ENCODE measurements at places on chromosomes 4 and X.

- no peak for DNase-seq
Observed at GRCh38 chr4:8649631-8650361, 57.2 kb downstream of the CPZ start.

GRCh38 chr4:3286335-3287175, 6.3 kb upstream of the RGS12 start:
- DNase-seq, result no peak

DNA sequence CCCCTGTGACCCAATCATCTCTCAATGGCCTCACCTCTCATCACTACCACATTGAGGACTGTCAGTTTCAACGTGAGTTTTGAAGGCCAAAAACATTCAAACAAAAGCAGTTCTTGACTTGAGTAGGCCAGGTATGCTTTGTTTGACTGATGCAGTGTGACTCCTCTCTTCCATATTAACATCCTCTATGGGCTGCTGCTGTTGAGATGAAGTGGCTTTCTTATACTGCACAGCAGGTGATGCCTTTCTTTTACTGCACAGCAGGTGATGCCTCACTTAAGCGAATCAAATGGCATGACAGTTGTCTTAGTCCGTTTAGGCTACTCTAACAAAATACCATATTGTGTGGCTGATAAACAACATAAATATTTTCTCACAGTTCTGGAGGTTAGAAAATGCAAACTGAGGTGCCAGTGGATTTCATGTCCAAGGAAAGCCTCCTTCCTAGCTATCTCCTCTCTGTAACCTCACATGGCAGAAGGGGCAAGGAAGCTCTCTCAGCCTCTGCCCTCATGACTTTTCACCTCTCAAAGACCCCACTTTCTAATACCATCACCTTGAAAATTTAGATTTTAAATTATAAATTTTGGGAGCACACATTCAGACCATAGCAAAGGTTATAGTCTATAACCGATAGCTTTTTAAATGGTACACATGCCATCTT, 2267.9 kb upstream of the AGA start:
- no peak for DNase-seq

DNA sequence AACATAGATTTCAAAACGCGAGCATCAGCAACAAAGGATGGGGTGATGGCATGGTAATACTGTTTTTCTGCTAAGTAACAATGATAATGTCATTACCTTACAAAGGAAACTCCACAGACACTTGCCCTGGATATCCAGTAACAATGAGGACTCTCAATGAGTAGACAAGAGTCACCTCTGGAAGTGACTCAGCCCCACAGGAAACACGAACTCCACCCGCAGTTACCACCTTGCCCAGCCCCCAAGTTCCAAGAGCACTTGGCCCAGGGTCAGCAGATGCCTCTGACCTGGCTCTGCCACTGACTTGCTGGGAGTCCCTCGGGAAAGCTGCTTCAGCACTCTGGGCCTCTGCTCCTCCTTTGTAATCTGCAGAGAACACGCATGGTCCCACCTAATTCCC, 110.3 kb upstream of the MAP3K15 start:
- DNase-seq, result no peak

DNA sequence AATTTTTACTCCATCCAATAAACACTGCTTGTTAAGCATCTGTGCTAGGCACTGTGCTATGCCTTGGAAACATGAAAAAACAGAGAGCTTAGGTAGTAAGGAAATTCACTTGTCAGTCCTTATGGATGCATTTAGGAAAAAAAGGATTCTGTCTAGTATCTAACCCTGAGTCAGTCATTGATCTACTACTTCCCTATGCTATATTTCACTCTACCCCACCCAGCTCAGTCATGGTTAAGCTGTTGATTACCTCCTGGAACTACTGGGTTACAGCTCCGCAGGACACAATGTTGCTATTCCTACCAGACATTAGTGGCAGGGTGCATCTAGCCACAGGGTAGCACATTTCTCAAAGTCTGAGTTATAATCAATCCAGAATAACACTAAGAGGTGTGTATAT, 2.9 kb upstream of the USP53 start:
- no peak for DNase-seq

- no peak for DNase-seq
Observed at GRCh38 chr4:184400891-184401290, 73.5 kb downstream of the IRF2 start.

- DNase-seq, result no peak
Observed at GRCh38 chrX:78330068-78330467, 2.7 kb upstream of the CYSLTR1 start.

GRCh38 chr4:184802697-184803015, 23.1 kb downstream of the ACSL1 start:
- DNase-seq, result no peak

GRCh38 chr4:787561-787981, 38.4 kb downstream of the CPLX1 start:
- DNase-seq, result no peak

DNA sequence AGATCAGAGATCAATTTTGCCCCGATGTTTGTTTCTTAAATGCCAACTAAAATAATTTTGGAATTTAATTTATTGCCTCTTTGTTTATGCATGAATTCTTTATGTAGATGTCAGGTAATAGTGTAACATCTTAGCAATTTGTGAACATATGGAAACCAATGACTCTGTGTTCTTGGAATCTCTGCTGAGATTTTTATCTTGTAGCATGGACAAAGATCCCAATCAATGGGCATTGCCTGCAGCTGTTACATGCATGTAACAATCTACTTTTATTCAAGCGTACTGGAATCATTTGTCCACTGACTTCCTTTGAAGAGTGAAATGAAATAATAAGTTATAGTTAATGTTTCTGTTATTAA, 61.6 kb upstream of the ARSJ start:
- DNase-seq, result no peak

- DNase-seq, result no peak
Observed at GRCh38 chr4:80434238-80434637, 98.7 kb downstream of the CFAP299 start.

- DNase-seq, result no peak
Observed at GRCh38 chr4:38805530-38806145, 1.0 kb upstream of the TLR1 start.

DNA sequence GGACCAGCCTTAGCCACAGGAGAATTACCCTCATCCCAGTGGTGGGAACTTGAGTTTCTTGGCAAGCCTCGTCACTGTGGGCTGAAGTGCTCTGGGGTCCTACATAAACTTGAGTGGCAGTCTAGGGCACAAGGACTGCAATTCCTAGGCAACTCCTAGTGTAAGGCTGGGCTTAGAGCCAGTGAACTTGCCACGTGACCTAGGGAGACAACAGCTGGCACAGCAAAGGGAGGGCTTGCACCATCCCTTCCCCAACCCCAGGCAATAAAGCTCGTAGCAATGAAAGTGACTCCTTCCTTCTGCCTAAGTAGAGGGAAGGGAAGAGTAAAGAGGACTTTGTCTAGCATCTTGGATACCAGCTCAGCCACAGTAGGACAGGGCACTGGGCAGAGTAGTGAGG, 81.8 kb downstream of the TEX11 start:
- peak; percentile 0 for DNase-seq

DNA sequence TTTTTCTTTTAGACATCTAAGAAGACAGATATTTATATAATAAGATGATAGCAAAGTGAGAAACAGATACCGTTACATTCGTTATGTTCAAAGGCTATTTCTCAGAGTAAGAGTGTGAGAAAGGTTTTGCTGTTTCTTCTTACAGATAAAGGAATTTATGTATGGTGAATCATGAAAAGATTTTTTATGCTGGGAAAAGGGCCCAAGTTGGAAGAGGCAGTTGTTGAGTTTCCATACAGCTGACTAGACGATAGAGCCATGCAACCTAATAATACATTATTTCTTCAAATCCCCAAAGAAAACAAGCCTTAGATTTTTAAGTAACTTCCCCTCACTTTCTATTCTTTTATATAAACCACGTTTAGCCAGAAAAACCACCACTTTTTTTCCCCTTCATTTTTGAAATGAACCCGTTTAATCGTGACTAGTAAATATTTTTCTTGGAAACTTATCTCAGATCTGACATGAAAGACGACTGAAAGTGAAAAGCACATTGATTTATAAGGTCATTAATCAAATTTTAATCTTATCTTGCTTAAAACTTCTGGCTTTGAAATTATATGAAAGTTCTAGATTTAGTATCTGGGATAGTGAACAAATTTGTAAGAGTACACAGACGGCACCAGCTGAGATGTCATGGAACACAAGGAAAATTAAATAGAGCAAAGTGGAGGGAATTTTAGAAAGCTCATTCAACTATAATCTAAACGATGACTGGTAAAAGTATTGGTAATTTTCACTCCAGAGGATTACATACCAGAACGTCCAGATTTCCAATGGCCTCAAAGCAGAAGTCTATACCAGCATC, 10.9 kb downstream of the ADH6 start:
- DNase-seq, result no peak

DNA sequence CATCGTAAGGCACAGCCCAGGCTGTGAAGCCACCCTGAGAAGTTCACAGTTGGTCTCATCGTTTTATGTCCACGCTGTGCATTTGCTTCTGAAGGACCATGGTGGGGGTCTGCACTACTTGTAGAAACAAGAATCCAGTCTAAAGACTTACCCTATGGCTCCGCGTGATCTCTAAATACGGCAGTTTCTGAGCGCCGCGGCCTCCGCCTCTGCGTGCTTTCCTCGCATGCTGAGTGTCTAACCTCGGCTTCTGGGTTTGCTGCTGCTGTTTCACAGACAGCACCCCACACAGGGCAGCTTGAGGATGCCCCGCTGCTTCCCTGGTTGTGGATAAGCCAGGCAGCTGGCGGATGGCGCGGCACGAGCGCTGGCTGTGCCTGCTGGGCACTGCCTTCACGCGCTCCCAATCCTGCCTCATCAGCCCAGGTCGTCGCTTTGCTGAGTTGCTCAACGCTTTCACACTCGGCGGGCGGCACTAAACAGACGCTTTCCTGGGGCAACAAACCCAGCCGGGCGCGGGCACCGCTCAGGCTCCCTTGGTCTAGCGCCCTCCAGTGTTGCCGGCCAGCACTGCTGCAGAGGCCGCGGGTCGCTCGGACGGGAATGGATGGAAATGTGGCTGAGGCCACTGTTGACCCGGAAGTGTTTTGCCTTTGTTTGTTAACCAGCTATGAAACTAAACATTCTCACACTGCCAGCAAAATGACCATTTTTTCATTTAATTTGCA, 39.2 kb downstream of the FGFRL1 start:
- no peak for DNase-seq

DNA sequence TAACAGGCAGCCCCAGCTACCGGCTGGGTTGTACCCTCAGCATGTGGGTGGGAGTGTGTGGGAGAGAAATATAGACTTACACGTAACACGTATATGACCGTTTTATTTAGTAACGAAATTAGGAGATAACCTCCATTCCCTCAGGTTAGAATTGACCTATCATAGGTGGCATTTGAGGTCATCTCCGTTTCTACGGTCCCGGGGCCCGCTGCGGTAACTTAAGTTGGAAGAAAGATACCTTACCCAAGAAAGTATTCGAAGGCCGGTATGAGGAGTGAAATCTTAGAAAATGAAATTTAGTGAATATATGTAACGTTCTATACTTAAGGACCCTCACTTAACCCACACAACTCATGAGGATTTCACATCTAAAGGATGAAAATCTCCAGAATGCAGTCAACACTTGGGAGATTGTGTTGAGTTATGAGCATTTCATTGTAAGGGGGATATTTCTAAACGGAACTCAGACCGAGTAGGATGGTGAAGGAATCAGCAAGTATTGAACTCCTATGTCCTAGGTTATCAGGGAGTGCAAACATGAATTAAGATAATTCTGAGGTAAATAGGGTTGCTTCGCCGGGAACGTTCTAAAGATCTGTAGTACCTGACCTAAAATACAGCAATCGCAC, 891 bp downstream of the CISD2 start:
- DNase-seq, result no peak

GRCh38 chr4:188110036-188110435, 633 bp upstream of the TRIML2 start:
- no peak for DNase-seq

- no peak for DNase-seq
Observed at GRCh38 chr4:45324455-45325417, 598.4 kb upstream of the GNPDA2 start.

DNA sequence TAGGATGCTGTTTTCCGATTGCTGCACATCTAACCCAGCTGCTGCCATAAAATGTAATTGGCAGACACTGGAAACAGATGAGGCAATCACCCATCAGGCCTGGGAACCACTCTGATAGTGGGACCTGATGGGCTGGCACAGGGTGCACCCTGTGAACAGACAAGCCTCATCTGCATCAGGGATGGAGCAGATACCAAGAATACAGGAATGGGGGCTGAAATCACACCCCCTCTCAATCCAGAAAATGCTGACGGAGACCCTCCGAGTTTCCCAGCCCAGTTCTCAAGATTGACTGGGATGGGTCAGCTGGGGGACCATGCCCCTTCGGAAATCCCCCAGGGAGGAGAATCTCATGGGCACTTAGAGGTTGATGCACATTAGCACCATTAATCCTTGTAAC, 28.8 kb upstream of the PPP2R2C start:
- no peak for DNase-seq
